ENCODE measurements at places on chromosomes 4 and X. TPM values are rescaled to one million over a fixed set of nuclear protein-coding genes. Genes with fewer than 3 reads are reported as not detected.

Gene GAGE12H
- not detected for total RNA-seq

Gene TMEM150C
- total RNA-seq: 1.2 TPM

Gene SULT1B1
- not detected for total RNA-seq

Gene IL9R
- total RNA-seq: 0.08 TPM

Gene MAGEC1
- total RNA-seq: 0.05 TPM

Gene SHISA3
- not detected for total RNA-seq

Gene GCNA
- total RNA-seq: 1.8 TPM
